ENCODE measurements at places on chromosomes 11 and 22.

GRCh38 chr11:66346476-66347424 lies 679 bp downstream of the B4GAT1 start:
- DNase-seq: no peak

GRCh38 chr11:104366321-104366734 lies 202.4 kb upstream of the PDGFD start:
- no peak for DNase-seq

DNA sequence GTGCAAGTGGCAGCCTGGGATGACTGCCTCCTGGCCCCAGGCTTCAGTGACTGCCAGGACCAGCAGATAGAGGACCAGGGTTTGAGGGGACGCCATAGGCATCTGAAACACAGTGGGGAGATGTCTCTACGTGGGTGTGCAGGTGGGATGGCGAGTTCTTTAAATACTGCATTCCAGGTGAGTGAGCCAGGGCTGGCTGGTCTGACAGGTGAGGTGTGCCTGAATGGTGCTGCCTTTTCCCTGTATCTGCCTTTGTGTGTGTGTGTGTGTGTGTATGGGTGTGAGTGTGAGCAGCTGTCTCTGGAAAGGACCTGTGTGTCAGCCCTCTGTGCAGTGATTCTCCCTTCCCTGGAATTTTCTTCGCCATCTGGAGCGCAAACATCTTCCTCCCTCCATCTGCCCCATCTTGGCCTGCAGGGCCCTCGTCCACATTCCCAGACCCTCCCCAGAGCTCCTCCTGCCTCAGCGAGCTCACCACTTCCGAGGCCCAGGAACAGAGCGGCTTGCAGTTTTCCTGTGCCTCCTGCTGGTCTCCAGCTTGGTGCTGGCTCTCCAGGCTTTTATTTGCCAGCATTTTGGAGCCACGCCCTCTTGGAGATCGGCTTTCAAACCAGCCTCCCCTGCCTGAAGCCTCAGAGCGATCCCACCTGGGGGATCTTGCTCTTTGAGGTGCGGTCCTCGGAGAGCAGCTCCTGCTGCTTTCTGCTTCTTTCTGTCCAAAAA lies at the start of gene GPHA2:
TSS of gene GPHA2 (minus strand) at position 535 of the 723 bp plus-strand sequence. CDS start at position 102, 433 bp downstream.
- DNase-seq: peak; percentile 67

GRCh38 chr11:128904656-128905344 lies 13.6 kb downstream of the KCNJ5 start:
- peak; percentile 60 for DNase-seq

DNA sequence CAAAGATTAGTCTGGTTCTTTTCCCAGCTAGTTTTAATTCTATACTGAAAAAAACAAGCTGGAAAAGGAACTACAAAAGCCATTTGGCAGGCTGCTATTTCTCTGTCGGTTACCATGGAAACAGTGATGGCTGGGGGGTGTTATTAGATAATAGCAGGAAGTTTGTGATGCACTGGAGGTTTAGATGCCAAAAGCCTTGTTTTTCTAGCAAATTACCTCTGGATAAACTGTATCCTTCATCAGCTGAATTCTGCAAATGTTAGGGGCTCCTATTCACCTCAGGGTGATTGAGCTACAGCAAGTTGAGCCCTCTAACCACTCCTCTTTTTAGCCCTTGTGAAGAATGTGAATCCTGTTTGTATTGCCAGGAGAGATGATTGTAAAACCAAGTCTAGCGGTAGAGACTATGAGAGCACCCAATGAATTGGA lies 25.2 kb downstream of the ALKBH3 start:
- no peak for DNase-seq

GRCh38 chr22:49261616-49262015 lies 566.1 kb downstream of the BRD1 start:
- no peak for DNase-seq

DNA sequence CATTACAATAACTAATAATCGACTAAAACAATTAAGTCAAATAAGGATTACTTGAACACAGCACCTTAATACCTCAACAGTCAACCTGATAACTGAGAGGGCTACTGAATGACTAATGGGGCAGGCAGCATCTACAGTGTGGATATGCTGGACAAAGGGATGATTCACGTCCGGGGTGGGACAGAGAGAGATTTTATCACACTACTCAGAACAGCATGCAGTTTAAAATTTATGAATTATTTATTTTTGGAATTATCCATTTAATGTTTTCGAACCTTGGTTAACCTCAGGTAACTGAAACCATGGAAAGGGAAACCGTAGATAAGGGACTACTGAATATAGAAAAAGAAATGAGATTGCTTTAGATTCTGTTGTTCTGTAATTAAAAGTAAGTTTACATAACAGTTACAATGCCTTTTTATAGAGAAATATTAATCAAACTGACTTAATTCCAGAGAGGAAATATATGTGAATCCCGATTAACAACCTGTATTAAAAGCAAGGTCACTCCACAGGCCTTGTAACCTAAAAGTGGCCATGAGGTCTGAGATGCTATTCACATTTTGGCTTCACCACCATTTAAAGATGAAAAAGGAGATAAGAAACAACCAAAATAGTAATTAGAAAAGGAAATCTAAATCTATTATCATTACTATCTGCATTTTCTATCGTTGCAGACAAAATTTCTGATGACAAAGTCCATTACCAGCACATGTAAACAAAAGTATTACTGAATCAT lies 119.0 kb upstream of the TP53AIP1 start:
- no peak for DNase-seq

- DNase-seq: no peak
These were observed 25.9 kb downstream of the GRAP2 start for GRCh38 chr22:39926753-39927152.

DNA sequence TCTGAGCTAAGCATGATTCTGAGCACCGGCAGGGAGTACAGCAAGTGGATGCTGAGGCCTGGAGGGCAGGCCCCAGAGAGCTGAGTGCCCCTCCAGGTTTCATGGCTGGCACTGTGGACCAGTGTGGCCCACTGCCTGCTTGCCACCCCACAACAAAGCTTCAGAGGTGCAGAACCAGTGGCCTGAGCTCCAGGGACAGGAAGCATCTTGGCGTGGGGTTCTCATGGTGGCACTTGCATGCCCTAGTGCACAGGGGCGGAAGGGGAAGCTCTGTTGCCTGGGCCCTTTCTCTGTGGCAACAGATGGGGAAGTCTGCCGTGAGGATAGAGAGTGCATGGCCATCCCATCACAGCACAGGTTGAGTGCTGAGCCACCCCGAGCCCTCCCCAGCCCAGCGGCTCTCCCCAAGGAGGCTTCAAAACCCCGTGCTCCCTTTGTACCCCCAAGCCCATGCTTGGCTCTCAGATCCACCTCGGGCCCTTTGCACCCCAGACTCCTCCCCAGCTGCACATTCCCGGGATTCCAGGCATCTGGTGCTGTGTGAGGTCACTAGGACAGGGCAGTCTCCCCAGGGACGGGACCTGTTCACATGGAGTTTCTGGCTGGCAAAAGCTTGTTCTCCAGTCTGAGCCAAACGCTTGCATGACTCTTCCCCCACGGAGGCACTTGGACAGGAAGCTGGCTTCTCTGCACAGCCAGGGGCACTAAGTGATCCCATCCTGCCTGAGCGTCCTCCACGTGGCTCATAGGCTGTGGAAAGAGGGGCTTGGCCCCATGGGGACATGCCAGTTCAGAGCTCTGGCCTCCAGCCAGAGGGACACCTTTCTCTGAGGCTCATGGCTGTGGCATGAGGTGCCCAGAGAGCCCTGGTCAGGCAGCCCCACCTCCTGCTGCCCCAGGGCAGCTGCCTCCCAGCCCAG lies 4.2 kb downstream of the SLC25A1 start:
- DNase-seq: no peak
